ENCODE measurements at places on chromosomes 3 and 15.

DNA sequence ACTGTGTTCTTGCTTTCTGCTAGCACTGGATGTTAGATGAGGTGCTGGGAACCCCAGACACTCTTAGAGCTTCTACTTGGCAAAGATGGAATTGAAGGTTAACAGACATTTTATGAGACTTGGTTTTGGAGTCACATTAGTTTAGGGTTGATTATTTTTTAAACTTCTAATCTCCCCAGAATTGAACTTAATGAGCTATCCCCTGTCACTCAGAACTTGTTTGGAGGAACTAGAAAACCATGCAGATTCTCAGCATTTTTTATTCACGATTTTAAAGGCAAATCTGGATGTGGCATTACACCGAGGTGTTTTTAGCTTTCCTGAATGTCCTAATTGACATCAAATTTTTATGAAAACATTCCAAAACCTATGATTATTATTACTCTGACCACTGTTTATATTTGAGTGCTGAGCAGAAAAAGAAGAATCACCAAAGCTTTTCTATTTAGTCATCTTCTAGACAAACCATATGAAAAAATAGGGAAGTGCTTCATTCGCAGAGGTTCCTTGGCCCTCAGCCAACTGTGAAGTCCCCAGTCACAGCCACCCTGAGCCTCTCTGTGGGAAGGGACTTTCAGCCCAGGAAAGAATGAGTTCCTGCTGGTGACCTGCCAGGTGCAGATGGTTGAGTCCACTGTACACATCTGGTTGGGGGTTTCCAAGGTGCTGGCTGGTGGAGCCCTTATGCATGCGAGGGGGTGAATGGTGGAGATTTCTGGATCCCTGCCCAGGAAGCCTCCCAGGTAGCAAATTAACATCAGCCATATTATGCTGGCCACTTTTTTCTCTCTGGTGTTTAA lies 196.0 kb upstream of the TOPAZ1 start:
- DNase-seq: no peak

GRCh38 chr15:59338414-59338813 lies 34.3 kb downstream of the MYO1E start:
- no peak for DNase-seq

- no peak for DNase-seq
These were observed 76.0 kb downstream of the ZBBX start for GRCh38 chr3:167304077-167304476.

DNA sequence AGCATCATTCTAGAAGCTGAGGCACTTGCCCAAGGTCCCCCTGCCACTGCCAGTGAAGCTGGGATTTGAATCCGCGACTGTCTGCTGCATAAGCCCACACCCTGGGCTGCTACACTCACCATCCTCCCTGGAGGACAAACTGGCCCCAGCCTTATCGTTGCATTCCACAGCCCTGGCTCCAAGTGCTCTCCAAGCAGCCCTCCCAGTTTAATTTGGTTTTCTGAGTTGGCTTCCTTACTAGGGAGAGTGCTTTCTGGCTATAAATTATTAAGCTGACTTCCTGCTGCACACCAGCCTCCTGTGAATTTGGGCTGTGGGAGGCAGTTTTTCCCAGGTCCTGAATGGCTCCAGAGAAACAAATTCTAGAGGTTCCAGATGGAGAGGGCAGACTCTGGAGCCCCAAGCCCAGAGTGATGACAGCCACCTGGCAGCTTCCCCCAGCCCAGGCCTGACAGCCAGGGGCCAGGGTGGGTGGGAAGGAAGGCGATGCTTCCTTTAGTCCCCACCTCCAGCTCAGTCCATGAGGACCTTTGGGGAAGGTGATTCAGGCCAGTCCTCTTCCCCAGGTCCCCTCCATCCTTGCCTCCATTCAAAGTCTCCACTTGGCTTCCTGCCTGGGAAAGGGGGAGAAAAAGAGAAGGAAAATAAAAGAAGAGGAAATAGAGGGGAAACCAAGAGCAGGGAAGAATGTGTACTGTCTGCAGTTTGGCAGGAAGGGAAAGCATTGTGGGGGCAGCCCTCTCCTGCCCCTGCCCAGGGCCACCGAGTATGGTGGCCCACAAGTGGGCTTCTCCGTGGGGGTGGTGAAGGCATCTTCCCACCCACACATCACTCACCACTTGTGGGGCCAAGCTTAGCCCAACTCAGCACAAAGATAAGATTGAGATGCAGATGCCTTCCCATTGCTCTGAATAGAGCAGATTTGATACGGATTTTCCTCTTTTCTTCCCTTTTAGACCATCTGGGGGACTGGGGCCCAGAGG lies 69.6 kb downstream of the SEMA5B start:
- no peak for DNase-seq

DNA sequence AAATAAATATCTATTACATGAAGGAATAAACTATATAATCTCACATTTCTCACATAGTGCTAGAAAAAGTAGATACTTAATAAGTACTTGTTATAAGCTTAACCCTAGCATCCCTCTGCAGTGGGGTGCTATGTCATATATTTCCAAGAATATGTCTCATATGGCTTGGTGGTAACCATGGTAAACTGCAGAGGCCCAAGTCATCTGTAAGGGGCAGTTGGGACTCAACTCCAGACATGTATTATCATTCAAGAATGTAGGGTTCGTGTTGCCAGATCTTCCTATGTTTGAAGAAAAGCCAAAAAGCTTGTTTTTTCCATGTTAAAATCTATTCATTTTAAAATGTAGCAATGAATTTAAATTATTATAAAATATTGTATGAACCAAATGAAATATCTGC lies 46.2 kb downstream of the ZNF385D start:
- no peak for DNase-seq

- DNase-seq: no peak
These were observed 436.1 kb upstream of the WNT5A start for GRCh38 chr3:55923207-55923606.

DNA sequence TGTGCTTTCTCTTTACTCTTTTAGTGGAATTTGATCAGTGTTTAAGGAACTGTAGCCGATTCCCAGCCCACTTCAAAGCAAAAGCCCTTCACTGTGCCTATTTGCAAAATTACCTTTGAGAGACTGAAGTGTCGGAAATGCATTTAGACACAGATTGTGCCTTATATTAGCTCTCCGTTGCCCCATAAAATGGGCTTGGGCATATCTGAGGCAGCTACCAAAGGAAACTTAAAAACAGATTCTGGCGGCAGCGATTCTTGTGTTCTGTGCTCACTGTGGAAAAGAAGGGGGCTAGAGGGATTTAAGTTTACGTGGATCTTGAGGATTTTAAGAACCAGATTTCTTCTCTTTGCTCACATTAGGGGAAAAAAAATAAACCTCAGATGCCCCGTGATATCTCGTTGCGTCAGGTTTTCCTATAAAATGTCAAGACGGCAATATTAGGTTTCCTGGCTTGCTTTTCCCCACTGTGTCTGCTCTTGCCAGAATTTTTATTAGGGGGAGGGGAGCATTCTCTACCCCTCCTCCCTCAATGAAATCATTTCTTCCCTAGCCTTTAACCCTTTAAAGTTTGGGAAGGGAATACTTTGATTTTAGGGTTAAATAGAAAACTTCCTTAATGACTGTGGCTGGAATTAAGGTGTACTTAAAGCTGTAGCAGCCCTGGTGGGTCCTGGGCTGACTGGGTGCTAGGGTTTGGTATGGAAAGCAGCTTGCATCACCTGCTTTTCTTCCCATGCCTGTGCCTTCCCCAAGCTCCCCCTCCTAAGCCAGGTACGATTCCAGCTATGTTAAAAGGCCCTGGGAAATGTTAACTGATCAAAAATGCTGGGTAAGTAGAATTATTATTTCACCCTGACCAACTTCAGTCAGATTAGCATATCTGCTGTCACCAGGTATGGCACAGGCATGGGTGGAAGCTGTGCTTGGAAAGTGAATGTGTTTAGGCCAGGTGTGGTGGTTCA lies 73.8 kb downstream of the SMAD3 start:
- no peak for DNase-seq

DNA sequence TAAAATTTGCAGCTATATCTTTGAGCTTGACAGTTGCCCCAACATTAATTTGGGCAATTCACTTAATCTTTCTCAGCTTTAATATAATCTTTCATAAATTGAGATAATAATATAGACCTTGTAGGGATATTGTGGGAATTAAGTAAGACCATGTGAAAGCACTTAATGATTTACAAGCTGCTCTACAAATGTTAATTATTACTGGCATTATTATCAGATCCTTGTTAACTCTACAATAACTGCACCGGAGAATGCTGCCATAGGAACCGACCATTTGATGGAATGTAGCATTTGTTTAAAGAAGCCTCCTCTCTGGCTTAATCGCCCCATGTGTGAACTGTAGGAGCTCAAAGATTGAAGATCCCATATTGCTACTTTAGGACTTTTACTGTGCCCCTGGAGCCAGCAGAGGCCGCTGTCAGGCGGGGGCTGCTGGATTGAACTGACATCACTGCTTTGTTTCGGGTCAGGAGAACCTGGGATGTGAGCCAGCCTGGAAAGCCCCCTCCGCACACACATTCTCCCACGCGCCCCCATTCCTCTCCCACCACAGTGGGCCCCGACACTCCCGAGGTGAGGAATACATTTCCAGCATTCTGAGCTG lies 154.2 kb upstream of the TNIK start:
- DNase-seq: no peak

DNA sequence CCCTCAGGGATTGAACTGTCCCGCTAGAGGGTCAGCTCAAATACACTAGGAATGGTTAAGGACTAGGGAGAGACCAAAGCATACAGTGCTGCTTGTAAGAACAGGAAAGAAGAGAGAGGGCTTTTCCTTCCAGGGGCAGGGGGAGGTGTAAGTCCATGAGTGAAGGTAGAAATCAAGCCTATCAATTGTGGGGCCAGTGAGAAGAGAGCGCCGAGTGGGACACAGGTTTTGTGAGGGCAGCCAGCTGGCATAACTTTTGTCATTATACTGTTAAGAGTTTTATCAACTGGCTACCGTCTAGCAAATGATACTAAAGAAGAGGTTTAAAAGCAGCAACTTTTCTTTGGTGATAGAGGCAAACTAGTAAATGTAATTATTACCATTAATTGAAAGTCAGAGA lies 45.0 kb downstream of the LMCD1 start:
- DNase-seq: no peak

DNA sequence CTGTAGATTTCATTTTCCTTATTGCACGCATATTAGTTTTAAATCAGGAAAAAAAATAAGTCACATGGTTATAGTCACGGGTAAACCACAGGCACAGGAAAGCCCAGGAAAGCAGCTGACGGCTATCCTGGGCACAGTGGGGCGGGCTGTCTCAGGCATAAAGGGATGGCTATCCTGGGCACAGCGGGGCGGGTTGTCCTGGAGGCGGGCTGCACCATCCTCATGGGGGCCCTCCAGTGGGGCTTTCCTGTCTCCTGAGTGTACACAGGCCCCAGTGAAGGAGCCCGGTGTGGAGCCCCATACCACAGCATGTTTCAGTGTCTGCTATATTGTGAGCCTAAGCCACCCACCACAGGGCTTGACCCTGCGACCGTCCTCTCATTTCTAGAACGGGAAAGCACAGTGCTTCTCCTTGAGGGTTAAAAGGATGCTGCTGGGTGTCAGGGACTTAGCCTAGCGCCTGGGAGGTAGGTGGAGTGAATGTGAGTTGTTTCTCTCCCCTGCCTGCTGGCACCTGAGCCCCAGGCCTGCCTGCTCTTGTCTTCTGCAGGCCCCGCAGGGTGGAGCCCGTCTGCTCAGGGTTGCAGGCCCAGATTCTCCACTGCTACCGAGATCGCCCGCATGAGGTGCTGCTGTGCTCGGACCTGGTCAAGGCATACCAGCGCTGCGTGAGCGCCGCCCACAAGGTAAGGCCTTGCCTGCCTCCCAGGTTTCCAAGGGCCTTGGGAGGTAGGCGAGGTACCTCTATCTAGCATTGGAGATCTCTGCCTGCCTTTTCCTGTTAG lies 25.9 kb upstream of the PLXNA1 start:
- no peak for DNase-seq
